HuH-7.5 (cell line): ENCODE measurements at places on chromosomes 3 and 15.

DNA sequence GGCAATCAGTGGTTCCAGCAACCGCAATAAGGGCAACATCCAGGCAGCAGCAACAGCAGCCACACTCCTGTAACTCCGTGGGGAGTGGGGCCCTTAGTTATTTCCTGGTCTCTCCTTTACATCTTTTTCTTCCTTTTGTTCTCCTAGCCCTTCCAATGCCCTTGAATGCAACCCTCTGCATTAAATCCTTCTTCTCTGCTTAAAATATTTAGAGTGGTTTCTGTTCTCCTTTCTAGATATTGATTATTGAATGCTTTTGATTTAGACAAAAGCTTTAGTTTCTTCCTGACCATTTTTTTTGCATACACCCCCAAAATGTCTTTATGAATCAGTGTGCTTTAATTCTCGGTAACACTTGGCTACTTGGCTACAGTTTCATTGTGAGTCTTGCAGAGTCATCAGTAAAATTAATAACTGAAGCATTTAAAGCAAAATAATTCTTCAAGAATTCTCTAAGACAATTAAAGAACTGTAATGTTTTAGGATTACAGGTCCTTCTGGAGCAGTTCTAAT, 586.1 kb downstream of the MECOM start:
- DNase-seq: no peak

DNA sequence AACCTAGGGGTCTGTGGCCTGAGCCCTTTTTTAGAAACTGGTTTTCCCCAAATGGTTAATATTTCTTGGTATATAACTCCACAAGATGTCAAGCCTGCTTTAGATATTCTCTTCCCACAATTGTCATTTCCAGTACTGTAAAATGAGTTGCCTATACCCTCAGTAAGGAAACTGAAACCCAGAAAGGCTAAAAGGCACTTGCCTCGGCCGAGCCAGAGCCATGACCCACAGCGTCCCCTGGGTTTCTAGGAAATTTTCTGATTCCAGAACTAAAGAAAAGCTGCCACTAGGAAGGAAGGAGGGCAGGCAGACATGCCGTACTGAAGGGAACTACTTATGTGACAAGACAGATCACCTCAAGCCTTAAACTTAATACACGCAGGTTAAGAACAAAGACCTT, 59.1 kb downstream of the ATP8B4 start:
- no peak for DNase-seq

DNA sequence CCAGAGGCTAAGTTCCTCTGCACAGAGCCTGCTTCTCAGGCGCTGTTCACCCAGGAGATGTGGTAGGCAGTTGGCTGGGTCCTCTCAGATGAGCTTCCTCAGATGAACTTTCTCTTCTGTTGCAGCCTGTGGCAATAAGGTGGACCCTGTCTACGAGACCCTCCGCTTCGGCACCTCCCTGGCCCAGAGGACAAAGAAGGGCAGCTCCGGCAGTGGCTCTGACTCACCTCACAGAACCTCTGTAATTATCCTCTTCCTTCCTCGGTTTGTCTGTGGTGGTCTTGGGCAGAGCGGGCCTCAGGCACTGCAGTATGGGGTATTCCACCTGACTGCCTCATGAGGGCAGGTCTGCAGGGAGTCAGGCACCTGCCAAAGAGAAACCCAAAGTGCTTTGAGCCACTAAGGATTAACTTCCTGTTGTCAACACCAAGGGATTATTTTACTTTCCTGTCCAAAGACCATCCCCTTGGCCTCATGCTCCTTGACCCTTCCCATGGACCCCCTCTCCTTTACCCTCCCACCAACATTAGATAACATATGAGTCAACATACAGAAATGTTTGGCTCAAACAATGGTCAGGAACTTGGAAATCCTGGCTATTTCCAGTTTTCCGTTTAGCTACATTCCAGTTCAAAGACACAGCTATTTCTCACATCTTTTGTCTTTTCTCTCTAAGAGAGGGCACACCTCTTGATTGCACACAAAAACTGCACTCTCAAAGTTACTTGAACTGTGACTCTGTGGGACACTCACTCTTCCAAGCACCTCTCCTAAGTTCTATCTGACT, 105.9 kb downstream of the STAC start:
- DNase-seq: no peak

DNA sequence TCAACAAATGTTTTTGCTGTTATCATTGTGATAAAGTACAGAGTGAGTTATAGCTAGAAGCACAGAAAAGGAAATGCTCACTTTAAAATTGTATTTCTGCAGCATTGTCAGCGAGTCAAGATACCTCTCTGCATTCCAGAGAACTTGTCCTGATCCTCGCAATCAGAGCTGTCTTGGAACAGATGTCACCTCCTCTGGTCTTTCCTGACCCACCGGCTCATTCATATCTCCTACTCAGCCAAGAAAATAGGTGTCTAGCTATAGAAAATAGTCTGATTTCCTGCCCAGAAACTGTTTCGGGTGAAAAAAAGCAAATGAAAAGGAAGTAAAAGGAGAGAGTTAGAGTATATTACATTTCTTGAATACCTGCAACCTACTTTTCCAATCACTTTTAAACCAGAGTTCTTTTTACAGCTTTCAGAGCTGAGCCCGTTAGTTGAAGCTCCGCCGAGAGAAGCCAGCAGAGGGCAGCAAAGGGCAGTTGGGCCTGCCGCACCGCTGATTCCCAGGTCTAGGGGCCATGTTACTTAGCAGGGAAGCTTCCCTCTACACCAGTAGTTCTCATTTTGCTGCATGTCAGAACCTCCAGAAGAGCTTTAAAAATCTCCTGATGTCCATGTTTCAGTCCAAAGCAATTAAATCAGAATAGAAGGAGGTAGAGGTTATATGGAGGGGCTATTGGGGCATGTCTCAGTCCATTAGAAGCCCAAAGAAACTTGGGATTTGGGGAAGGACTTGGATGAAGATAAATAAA, 185.7 kb upstream of the THRB start:
- DNase-seq: peak; percentile 59

GRCh38 chr15:73677146-73677607, 7.0 kb upstream of the CD276 start:
- DNase-seq: peak; percentile 61

DNA sequence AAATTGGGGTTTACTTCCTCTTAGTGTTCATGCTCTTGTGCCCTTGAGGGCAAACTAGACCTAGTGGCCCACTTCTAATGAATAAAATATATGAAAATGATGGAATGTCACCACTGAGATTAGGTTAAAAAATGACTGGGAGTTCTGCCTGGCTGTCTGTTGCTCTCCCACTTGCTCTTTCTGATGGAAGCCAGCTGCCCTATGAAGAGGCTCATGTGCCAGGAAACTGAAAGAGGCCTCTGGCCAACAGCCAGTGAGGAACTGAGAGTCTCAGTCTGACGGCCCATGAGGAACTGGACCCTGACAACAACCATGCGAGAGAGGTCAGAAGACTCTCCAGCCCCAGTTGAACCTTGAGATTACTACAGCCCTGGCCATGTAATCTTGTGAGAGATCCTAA, 107.1 kb upstream of the FHIT start:
- no peak for DNase-seq

DNA sequence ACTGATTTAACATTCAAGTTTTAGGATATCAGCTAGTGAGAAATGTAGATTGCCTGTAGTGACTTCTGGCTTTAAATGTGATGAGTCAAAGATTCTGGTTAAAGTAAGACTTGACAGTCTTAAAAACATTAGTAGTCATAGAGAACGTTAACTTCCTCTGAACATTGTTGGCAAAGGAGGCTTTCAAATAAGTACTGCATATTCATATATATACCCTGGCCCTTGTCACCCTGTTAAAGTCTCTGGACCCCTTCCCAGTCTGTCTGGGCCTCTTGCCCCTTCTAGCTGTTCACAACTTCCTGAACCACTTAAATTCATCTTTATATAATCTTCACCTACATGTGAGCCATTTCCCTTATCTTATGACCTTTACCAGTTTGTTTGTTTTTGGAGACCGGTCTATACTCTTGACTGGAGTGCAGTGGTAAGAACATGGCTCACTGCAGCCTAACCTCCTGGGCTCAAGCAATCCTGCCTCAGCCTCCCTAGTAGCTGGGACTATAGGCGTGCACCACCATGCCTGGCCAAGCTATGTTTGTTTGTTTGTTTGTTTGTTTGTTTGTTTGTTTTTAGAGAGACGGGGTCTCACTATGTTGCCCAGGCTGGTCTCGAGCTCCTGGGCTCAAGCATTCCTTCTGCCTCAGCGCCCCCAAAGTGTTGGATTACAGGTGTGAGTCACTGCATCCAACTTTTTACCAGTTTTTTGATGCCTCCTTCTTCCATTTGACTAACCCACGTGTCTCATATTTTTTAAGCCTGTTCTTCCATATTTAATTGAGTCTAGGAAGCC, 64.4 kb upstream of the CRTC3 start:
- no peak for DNase-seq

- no peak for DNase-seq
These were observed 663.1 kb upstream of the ADAMTS9 start for GRCh38 chr3:65350801-65351476.

GRCh38 chr3:69761896-69762767, 22.9 kb downstream of the MITF start:
- DNase-seq: no peak

DNA sequence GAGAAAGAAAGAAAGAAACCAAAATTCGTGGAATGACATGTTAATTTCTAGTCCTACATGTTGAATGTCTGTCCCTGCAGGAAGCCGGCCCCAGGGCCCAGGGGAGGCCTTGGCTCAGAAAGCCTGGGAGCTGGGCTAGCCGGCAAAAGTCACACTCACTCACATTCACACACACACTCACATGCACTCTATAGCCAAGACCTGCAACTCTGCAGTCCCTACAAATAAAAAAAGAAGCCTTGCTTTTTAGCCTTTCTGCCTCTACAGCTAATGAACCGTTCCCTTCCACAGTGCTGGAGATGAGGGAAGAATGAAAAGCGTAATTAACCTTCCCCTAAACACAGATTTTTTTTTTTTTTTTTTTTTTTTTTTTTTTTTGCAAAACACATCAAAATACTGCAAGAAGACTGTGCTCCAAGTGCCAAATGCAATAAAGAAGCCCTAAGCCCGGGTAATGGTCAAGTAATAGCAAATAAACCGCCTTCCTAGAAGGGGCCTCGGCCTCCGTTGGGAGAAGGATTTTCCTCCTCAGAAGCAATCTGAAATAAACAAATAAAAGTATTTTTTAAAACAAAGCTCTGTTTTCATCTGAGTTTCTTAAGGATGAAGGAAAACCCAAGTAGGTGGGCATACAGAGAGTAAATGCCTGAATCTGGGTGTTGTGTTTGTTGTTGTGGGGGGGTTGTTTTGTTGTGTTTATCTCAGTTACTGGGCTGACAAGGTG, 4.3 kb downstream of the MECOM start:
- no peak for DNase-seq

DNA sequence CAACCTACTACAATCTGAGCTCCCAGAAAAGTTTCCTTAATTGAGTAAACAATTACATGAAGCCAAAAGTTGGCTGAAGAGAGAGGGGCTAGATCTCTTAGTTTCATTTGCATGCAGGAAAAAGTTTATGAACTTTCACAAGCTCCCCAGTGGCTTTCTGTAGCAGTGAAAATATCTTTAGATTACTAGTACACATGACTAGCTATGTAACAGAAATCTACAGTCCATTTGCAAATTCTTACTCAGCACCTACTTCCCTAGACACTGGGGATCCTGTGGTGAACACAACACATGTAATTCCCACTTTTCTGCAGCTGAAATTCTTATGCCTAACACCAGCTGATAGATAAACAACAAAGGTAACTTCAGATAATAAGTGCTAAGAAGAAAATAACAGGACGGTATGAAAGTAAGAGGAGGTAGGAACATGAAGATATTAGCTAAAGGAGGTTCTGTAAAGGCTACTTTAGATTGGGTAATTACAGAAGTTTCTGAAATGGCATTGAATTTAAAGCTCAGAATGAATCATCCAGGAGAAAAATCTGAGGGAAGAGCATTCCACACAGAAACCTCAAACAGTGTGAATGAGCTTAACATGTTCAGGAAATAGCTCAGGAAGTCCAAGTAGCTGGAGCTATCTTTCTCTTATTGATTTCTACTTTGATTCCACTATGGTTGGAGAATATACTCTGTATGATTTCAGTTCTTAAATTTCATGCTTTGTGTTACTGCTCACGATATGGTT, 204.8 kb downstream of the MAGI1 start:
- DNase-seq: no peak

- no peak for DNase-seq
These were observed 89.5 kb upstream of the MANF start for GRCh38 chr3:51295625-51296024.

DNA sequence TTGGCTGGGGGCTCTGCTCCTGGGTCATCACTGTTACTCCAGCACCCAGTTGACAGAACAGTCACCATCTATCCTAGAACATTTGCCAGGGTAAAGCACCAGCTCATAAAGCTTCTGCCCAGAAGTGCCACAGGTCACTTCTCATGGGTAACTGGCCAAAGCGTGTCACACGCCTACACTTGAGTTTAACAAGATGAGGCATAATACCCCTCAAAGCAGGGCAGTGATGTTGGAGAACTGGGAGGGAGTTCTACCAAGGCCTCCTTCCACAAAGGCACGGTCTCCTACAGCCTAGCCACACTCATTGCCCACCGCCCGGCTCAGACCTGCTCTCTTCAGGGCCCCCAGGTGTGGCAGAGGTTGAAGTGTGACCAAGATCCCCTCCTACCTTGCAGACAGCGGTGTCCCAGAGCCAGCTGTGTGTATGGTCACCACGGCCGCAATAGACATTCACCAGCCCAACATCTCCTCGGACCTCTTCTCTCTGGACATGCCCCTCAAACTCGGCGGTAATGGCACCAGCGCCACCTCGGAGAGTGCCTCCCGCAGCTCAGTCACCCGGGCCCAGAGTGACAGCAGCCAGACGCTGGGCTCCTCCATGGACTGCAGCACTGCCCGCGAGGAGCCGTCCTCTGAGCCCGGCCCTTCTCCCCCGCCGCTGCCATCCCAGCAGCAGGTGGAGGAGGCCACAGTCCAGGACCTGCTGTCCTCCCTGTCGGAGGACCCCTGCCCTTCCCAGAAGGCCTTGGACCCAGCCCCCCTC, 107.7 kb downstream of the ETFA start:
- DNase-seq: no peak

- no peak for DNase-seq
These were observed 36.0 kb downstream of the RFX7 start for GRCh38 chr15:56207711-56208110.

DNA sequence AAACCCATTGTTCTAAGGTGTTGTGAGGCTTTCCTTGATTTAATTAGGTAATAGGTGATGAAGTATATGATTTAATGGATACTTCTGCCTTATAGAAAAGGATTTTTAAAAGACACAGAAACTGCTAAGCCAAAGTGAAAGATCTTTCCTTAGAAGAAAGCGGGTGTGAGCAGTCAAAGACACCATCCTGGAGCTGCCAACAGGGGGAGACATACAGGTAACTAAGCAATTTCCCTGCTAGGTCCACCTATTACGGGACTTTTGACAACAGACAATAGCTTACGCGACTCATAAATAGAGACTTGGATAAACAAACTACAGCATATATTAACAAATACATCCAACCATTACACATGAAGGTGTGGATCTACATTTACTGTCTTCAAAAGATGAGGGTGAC, 669.5 kb downstream of the SQOR start:
- peak; percentile 7 for DNase-seq
